ENCODE measurements at places on chromosomes 6 and 20. TPM values are rescaled to one million over a fixed set of nuclear protein-coding genes. Genes with fewer than 3 reads are reported as not detected.

DNA sequence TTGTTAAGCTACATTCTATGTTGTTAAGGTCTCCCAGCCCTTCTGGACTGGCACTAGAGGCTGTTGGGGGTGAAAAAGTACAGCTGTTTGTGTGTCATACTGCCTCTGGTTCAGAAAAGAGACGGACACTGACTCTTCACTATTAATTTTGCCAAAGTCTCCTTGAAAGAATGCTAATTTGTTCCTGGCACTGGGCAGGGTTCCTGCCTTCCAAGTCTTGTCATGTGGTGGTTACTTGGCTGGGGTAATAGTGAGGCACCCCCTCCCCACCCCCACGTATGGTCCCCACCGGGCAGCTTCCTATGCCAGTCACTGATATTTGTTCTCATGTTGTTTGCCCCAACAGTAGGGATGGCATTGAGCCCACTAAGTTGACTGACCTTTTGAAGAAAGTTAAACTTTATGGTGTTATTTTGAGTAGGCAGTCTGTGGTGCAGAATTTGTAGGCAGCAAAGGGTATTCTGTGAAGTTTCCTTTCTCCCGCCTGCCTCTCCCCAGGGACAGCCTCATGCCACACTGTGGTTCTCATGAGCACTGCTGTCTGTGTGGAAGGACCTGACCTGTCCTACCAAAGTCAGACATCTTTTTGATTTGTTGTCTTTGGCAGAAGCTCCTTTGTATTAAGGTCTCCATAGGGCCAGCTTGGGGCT lies 8.7 kb downstream of the CDS2 start:
- DNase-seq, result no peak

- no peak for DNase-seq
These were observed 380.3 kb downstream of the ARHGAP18 start for GRCh38 chr6:129329678-129330077.

DNA sequence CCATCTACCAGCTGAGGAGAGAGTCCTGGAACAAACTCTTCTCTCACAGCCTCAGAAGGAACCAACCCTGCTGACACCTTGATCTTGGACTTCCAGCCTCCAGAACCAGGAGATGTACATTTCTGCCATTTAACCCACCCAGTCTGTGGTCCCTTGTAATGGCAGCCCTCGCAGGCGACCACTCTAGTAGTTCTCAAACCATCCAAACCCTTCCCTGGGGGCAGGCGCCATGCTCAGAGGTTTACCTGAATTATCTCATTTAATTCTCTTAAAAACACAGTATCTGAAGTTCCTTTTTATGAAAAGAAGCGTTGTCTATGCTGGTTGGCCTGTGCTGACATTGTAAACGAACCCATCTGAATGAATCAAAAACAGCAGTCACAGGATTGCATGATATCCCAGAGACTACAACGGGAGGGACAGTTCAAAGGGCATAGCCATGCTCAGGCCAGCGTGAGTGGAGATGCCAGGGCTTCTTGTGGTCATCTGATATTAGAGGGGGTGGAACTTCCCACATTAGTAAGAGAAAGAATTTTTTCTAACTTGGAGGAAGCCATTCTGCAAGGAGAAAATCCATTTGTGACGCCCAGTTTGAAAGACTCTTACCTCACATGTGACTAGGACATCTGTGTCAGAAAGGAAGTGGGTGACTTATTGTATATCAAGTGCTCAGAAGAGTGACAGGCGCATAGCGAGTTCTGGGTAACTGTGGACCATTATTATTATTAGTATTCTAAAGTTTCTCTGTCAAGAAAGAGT lies 17.2 kb upstream of the TAGAP start:
- DNase-seq, result no peak

DNA sequence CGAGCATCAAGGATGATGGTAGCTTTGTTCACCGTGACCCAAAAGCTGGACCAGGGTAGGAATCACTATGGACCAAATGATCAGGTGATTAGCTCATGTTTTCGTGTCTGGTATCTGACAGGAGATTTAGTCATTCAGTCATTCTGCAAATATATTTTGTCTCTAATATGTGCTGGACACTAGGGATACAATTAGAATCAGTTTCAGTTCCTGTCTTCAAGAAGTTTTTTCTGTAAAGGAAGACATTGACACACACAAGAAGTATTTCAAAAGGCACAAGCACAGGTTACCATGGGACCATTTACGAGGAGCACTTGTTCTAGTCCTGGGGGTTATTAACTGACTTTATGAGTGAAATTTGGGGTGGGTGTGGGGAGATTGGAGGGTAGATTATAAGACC lies 244.9 kb downstream of the HIVEP2 start:
- DNase-seq, result no peak

WFDC10B gene
- 0.52 TPM for total RNA-seq

ZKSCAN3 gene
- total RNA-seq, result 8.1 TPM
